Femur (tissue), 1 donor: ENCODE measurements at places on chromosomes 7 and 10.

DNA sequence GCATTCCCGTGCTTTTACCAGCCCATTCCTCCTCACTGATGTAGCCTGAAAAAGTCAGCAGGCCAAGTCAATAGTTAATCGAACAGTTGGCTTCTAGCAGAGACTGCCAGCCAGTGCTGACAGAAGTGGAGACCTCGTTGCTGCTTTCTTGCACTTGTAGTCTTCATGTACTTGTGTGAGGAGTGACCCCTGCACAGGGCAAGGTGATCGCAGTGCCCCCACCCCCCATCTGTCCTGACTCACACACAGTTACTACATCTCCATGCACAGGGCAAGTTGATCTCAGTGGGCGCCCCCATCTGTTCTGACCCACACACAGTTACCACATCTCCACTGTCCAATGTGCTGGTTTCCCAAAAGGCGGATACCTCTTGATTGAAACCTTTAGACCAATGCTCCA is 34.2 kb downstream of the C10orf71 start:
- DNase-seq: no peak

- DNase-seq: no peak
These were observed 45.2 kb downstream of the MCMBP start for GRCh38 chr10:119827430-119827829.

GRCh38 chr10:10094691-10095090 is 923.0 kb upstream of the CELF2 start:
- DNase-seq: no peak

GRCh38 chr7:93430917-93431588 is 143.5 kb downstream of the CALCR start:
- DNase-seq: no peak

GRCh38 chr10:131885391-131886165 is 15.2 kb upstream of the PPP2R2D start:
- DNase-seq: peak; percentile 70

GRCh38 chr7:22487978-22488642 is 11.9 kb downstream of the STEAP1B start:
- DNase-seq: no peak

- peak; percentile 81 for DNase-seq
These were observed 11.4 kb downstream of the SERPINE1 start for GRCh38 chr7:101138213-101138870.

- DNase-seq: no peak
These were observed 3.8 kb downstream of the MCM10 start for GRCh38 chr10:13165177-13165576.
